ENCODE measurements at places on chromosomes 13 and 19.
A peak's percentile ranks its signal among the peaks of the same experiment; 100 is the strongest.

DNA sequence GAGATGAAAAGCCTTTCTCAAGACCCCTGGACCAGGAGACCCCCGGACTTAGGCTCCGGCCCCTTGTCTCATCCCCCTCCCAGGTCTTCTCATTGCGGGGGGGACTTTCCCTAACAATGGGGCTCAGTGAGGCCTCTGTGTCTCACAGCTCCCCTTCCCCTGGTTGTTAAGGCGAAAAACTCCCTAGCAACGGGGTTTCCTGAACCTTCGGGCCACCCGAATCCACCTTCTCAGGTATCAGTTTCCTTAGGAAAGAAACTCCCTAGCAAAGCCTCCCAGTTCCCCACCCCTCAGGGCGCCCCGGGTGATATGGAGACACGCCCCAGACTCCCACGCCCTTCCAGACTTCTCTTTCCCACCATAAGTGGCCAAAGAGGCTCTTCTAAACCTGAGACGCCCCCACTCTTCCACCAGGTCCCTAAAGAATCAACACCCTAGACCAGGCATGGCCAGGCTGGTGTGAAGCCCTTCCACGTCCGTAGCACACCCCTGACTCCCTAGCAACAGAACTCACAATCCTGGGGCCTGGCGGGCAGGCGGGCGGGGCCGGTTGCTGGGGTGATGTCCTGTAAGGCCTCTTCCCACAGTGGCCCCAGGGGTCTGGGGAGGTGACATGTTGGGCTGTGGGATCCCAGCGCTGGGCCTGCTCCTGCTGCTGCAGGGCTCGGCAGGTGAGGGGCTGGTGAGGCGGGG is at the start of gene TMEM190:
Gene TMEM190, plus strand, starts transcription at position 586 of the 693 bp plus-strand sequence. Its CDS starts 28 bp downstream, at position 614.
- DNase-seq: no peak

DNA sequence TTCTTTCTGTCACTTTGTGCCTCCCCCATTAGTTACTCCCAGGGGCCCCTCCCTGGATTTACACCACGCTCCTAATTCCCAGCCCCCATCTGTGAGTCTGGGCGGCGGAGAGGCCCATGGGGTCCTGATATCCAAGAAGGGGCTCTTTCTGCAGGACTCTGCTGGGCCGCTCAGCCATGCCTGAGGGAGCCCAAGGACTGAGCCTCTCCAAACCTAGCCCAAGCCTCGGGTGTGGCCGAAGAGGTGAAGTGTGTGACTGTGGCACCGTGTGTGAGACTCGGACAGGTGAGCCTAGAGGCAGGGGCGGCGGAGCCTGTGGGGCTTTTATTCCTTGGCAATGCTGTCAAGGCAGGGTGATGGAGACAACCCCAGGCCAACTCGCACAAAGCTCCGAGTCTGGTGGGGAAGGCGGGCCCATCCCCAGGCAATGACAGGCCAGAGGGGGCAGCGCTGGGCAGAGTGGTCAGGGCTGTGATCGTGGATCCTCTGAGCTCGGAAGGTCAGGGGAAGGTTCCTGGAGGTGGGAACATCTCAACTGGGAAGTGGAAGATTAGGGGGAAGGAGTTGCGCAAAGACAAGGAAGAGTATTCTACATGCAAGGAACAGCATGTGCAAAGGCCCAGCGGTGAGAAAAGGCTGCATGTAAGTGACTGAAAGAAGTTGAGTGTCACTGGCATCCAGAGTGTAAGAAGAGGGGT is 1.6 kb downstream of the PLEKHG2 start:
- no peak for DNase-seq

GRCh38 chr19:15397236-15397635 is 17.6 kb upstream of the AKAP8 start:
- no peak for DNase-seq

DNA sequence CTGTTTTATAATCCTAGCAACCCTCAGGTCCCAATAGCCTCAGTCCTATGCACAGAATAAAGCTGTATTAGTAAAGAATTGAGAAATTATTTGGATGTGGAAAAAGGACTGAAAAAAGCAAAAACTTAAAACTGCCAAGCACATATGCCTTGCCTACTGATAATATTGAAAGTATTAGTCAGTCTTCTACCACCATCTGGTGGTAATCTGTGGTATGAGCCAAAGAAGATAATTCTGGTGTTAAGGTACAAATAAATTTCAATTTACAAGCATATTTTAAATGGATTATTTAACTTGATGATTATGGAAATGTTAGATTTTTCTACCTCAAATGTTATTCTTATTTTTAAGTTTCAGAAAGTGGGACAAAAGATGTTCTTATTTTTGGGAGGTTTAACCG is 460.3 kb upstream of the KLHL1 start:
- DNase-seq: peak; percentile 2

DNA sequence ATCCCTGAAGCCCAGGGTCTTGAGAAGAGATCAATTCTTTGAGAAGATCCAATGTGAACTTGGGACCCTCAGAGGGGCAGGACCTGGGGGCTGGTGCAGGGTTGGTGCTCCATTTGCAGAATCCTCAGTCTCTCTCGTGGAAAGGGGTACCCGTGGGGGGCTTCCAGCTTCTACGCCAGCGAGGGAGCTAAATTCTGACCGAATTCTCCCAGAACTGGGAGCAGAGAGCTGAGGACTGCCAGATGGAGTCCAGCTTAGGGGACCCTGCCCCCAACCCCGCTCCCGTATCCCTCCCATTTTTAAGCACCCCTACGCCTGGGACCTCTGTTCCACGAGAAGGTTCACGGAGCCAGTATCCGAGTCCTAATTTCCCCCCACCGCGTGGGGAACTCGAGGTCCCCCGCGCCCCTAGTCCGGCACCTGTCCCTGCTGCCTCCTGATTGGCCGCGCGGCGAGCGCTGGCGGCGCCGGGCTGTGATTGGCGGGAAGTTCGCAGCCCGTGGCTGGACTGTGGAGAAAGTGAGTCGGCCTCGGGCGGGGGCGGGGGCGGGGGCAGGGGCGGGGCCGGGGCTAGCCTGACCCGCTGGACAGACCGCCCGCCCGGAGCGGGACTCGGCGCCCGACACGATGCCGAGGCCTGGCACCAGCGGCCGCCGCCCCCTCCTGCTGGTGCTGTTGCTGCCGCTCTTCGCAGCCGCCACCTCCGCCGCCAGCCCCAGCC is 4.4 kb upstream of the LTBP4 start:
- no peak for DNase-seq

DNA sequence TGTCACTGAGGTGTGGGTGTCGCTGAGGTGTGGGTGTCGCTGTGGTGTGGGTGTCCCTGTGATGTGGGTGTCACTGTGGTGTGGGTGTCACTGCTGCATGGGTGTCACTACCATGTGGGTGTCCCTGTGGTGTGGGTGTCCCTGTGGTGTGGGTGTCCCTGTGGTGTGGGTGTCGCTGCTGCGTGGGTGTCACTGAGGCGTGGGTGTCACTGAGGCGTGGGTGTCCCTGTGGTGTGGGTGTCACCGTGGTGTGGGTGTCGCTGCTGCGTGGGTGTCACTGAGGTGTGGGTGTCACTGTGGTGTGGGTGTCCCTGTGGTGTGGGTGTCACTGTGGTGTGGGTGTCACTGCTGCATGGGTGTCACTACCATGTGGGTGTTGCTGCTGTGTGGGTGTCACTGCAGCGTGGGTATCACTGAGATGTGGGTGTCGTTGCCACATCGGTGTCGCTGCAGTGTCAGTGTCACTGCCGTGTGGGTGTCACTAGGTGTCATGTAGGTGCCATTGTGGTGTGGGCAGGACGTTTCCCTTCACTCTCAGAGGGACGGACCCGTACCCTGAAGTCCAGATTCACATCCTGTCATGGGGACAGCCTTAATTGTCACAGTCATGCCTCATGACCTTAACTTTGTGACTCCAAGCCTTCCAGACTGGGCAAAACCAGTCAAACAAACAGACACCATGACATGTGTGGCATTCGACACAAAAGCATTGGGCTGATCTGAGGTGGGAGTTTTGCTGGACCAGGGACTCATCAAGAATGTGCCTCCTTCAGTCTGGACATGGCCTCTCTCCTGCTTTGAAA is 12.7 kb upstream of the GAS6 start:
- no peak for DNase-seq

DNA sequence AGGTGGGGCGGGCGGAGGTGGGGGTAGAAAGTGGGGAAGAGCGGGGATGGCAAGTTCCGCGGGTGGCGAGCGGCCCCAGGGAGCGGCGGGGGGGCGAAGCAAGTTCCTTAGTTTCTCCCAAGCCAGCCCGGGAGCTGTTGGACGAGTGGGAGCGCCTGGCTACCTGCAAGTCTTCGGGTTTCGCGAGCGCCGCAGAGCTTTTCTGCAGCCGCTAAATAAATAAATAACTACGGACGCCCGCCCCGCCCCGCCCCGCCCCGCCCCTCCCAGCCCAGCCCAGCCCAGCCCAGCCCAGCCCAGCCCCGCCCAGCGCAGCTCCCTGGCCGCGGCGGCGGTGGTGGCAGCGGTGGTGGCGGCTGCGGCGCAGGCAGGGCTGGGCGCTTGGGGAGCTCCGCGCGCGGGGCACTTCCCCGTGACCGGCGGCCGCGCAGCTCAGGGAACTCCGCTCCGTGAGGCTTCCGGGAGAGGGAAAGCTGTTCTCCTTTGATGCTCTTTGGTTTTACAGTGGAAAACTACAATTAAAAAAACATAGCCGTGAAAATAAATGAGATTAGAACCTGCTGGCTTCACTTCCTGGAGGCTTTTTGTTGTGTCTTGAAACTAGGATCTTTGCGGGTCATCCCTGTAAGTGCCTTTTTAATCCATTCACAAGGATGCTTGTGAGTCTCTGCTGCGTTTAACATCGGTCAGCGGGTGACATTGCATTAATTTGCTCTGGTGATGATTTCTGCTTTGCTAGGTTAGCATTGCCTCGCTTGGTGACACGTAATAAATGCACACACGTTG is at the start of gene UBE2L5:
Gene UBE2L5, plus strand, starts transcription at position 440 of the 786 bp plus-strand sequence. CDS start 5,498 bp downstream, outside the sequence.
- DNase-seq: peak; percentile 44

DNA sequence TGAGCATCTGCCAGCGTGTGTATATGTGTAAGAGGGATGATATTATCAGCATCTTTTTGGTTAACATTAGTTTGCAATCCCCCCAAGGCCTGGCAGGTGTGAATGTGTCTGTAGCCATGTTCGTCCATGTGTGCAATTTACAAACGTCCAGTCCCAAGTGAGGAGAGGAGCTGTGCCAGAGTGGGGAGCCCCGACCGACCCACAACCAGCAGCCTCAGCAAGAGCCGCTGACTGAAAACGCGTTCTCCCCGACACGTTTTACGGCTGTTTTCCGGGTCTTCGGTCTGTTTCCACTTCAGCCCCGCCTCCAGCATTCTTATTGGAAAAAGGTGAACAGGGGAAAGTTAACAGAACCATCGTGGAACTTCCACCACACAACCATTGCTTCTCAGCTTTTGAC is 119.1 kb upstream of the SOX1 start:
- no peak for DNase-seq

DNA sequence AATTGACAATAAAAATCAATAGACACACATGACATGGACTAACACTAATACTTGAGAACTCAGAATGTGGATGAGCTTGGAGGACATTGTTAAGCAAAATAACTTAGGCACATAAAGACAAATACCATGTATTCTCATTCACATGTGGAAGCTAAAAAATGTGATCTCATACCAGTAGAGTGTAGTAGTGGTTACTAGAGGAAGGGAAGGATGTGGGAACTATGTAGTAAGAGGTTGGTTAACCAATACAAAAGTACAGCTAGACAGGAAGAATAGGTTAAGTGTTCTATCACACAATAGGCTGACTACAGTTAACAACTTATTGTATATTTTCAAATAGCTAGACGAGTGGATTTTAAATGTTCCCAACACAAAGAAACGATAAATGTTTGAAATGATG is 415.8 kb upstream of the KLF12 start:
- no peak for DNase-seq

GRCh38 chr13:106376401-106377112 is 158.9 kb downstream of the EFNB2 start:
- no peak for DNase-seq

DNA sequence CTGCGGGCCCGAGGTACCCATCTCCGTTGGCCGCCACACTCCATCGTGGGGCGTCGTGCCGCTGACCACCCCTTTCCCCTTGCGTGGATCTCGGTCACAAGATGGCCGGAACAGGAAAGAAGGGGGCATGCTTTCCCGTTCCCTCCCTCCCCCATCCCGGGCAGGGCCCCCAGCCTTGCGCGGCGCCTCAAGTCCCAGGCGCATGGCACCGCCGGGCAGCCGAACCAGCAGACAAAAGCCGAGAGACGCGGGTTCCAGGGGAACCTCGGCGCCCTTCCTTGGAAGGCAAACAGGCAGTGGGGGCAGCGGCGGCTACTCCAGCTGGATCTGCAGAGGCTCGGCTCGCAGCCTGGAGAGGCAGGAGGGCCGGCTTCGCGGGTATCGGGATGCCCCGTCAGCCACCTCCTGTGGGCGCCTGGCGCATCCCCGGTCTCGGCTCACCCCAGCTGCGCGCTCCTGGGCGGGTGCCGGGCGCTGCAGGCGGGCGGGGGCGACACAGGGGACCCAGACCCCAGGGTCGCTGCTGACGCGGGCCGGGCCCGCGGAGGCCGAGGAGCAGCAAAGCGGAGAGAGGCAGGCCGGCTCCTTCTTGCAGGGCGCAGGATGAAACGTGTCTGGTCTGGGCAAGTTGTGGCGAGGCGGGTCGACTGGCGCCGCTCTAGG is 439 bp downstream of the DZIP1 start:
- DNase-seq: no peak

GRCh38 chr19:57171551-57172081 is 4.3 kb upstream of the DUXA start:
- peak; percentile 36 for DNase-seq

- DNase-seq: peak; percentile 15
Observed at GRCh38 chr13:97369261-97369893, 64.6 kb upstream of the RAP2A start.

- no peak for DNase-seq
Observed at GRCh38 chr13:71210861-71211260, 656.1 kb downstream of the DACH1 start.

DNA sequence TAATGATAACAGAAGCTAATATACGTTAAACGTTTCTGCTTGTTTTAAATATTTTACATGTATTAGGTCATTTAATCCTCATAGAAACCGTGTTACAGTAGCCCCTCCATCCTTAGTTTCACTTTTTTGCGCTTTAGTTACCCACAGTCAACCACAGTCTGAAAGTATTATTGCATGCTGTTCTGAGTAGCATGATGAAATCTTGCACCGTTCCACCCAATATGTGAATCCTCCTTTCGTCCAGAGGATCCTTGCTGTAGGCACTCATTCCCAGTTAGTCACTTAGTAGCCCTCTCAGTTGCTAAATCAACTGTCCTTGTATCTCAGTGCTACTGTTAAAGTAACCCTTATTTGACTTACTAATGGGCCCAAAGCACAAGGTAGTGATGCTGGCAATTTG is 257.8 kb downstream of the ENOX1 start:
- DNase-seq: no peak

GRCh38 chr13:109243311-109243951 is 543.0 kb downstream of the IRS2 start:
- no peak for DNase-seq

Measured in GM19239 (cell line).